ENCODE measurements at places on chromosomes 13 and 19.

GRCh38 chr13:113448885-113449692, 4.2 kb downstream of the ADPRHL1 start:
- no peak for DNase-seq

DNA sequence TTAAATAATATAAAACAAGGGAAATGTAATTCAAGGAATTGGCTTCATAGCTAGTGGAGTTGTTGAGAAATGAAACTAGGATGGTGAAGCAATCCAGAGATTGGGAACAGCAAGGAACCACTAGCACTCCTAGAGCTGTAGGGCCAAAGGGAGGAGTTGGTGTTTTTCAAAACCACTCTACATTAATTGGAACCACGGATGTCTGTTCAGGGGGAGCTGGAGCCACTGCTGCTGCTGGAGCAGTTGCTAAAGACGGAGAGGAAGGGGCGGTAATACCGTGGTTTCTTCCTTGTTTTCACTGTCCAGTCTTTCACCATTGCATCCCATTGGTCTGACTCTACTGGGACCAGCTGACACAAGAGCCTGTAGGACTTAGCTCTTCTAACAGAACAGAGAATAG, 8.5 kb downstream of the DNAJC15 start:
- DNase-seq = no peak

DNA sequence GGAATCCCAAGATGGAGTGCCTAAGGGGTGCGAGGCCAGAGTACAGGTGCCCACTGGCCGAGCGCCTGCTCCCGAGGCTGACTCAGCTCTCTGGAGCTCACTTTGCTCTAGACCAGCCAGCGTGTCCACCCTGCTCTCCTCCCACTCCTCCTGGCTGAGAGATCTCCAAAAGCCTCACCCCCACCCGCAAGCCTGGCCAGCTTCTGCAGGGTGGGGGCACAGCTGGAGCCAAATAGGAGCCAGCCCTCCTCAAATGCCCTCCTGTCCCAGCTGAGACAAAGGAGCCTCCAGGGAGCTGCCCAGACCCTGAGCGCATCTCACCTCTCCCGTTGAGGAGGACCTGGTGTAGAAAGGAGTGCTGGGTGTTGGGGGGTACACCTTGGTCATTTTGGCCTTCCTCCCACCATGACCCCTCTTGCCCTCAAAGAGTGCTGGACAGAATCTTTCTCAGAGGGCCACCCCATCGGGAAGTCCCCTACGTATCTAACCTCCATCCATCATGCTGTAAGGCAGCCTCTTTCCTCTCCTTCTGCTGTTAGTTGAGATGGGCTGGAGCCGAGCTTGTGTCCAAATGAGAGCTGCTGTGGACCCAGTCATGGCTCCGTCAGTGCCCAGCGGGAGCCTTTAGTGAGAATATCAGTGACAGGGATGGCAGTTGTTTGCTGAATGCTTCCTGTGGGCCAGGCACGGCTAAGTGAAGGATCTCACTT, 123.9 kb upstream of the VSTM2B start:
- no peak for DNase-seq

GRCh38 chr13:84137292-84137691, 255.0 kb upstream of the SLITRK1 start:
- DNase-seq = no peak

- DNase-seq = peak; percentile 17
These were observed at the start of gene GIPR for GRCh38 chr19:45667620-45668341. GIPR (plus strand) TSS chr19:45668221; CDS start chr19:45669521, 1,300 bp downstream.

DNA sequence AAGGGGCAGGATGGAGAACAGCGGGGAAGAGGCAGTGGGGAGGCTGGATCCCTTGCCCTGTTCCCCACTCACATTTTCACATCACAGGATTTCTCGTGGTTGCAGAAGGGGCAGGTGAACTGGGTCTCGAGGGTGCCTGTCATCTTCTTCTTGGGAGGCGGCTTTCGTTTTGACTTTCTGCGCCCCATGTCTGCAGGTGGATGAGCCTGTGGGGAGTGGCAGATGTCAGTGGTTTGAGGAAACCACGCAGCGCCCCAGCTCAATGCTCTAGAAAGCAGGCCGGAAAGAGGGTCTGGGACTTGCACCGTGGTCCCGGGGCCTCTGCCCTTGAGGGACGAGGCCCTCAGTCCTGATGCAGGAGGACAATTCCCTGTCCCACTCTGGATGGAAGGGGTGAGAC, 4.9 kb downstream of the ELOF1 start:
- DNase-seq = no peak

- DNase-seq = no peak
These were observed 120.5 kb downstream of the ZNF536 start for GRCh38 chr19:30492586-30493270.

- no peak for DNase-seq
These were observed 145.5 kb upstream of the SPRY2 start for GRCh38 chr13:80486402-80486801.

- no peak for DNase-seq
These were observed 93.7 kb downstream of the RBM26 start for GRCh38 chr13:79312340-79312855.

DNA sequence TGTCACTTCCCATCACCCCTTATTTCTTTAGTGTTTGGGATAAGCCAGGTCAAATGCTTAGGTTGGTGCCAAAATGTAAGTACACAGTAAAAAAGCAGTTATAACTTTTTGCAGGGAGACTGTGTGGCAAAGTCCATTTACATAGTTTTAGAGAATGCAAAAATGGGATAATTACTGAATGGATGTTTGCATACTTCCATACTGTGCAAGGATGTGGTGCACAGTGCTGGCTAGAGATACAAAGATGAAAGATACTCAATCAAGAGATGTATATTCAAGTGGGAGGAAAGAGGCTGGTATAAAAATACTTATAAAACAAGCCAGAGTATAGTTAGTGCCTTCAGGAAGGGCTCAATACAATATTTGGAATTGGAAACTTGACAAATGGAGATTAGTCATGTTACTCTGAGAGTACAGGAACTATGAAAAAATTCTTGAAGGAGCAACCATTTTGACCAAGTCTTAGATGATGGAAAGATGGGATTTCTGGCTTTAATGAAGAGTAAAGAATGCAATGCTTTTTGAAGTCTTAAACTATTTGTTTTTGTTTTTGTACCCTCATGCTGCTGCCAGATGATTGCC, 8.0 kb downstream of the PDS5B start:
- DNase-seq = no peak

DNA sequence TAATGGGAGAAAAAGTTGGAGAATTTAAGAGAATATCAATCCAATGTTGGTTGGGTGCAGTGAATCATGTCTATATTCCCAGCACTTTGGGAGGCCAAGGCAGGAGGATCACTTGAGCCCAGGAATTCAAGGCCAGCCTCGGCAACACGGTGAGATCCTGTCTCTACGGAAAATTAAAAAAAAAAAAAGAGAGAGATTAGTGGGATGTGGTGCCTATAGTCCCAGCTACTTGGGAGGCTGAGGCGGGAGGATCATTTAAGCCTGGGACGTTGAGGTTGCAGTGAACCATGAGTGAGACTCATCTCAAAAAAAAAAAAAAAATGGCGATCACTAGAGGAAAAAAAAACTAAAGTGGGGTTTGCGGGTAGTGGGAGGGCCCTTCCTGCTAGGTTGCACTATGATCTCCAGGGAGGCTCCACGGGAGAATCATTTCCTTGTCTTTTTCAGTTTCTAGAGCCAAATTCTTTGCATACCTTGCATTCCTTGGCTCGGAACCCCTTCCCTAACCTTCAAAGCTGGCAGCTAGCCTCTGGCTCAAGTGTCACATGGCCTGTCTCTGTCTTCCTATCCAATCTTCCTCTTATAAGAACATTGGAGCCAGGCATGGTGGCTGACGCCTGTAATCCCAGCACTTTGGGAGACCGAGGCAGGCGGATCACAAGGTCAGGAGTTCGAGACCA, 5.8 kb upstream of the ERCC2 start:
- DNase-seq = no peak

GRCh38 chr13:32894589-32895001, 121.6 kb upstream of the KL start:
- no peak for DNase-seq

GRCh38 chr19:46189971-46190888, 39.3 kb upstream of the IGFL1 start:
- DNase-seq = no peak

DNA sequence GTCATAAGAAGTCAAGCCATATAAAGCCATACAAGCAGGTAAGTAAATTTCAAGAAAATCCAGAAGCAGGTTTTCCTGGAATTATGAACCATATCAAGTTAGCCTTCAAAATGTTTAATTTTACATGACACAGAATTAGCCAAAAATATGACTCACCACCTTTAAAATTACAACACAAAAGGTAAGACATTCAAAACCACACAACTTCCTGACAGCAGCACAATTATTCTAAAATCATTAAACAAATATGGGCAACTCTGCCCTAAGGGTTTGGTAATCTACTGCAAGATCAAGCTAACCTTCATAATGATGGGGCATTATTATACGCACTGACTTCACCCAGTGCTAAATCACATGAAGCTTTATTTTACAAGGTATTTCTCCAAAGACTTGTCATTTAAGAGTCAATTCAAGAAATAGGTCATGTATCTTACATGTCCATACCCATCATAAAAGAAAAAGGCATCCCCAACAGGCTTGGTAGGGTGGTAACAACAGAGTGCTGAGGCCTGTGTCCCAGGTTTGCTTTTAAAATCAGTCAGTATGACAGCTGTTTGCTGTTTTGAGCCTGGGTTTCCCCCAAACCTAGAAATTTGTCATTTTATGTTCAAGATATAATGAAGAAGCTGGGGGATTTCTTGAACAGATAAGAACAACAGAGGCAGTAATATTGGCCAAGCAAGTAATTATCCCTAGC, 15.2 kb downstream of the RCBTB1 start:
- DNase-seq = no peak

- DNase-seq = no peak
These were observed 441 bp downstream of the GJB2 start for GRCh38 chr13:20192158-20192835.

DNA sequence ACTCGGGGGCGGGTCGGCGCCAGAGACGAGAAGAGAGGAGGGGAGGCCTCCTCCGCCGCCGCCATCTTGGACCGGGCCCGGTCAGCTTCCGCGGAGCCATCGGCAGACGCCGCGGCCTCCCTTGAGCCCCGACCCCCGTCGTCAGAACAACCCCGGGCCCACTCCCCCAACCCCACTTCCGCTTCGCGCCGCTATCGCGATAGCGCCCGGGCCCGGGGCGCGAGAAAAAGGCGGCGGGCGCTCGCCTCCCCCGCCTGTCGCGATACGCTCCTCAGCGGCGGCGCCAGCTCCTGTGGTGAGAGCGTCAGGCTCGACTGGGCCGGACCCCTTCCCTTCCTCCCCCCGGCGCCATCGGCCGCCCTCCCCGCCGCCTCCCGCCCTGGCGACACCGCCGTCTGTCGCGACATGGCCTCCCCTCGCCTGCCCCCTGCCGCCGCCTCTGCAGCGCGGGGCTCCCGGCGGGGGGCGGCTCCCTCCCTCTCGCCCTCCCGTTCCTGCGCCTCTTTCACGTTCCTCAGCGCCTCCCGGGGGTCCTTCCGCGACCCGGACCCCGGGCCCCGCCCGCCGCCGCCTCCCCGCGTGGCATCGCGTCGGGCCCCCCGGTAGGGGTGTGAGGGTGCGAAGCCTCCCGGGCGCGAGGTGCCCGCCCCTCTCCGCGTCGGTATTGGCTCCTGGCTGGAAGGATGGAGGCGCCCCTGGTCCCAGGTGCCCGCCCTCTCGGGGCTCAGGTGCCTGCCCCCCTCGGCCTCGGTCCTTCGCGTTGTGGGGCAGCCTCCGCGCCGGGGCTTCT, at the start of gene CNOT3:
Gene CNOT3, plus strand, starts transcription at position 64 of the 790 bp plus-strand sequence. CDS start 5,217 bp downstream, outside the sequence.
- no peak for DNase-seq

DNA sequence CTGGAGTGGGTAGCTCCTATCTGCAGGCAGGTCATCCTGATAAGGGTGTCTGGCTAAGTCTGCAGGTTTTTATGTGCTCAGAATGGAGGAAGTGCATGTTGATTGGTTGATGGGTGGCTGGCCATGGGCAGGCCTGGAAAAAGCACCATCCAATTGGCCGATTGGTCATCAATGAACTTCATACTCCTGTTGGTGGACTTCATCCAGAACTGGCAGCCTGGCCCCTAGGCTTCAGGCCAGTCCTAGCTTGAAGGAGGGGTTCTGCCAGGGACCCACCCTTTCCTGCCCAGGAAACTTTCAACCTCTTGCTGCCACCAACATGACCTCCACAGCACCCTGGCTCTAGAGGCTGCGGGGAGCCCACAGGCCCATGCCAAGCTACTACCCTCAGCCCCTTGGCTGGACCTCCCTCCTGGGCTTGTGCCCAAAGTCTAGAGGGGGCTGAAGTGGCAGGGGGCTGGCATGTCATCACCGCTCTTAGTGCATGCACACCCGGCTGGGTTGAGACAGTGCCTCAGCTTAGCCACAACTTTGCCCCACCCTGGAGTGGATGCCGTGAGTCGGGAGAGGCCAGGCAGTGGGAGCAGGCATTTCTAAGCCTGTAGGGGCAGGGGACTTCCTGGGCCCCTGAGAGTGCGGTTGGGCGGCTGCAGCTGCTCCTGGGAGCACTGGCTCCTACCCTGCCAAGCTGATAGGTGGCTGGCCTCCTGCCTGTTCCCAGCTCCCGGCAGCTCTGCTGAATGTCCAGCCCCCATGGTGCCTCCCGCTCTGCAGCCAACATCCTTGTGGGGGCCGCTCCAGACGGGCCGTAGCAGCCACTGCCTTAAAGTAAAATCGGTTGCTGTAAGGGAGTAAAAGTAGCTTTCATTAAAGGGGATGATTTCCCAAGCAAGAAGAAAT, 13.2 kb downstream of the DNAJC15 start:
- DNase-seq = peak; percentile 28

DNA sequence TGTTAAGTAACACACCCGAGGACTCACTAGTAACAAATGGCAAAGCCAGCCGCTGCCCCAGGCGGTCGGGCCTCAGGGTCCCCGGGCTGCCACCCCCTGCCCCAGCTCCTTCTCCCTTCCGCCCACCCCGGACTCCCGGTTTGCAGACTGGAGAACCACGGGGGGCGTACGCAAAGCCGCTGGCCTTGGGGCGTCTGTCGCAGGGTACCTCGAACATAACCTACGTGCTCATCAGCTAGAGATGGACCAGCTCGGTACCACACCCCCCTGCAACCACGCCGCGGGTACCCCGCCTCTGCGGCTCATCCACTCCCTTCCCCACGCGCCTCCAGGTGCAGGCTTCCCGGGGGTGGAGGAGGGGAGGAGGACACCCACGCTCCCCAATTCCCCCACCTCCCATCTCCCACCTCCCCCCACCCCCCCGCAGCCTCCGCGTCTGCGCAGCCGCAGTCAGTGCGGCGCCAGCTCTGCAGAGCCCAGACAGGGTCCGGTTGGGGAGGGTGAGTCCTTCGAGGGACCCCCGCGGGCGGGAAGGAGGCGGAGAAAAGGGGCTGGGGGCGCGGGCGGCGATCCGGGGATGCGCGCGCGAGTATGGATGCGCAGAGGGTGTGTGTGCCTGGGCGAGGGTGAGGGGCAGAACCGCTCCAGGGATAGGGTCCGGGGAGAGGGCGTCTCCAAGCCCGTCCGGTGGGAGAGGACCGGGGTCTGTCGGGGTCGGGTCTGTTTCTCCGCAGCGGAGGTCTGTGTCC, at the start of gene SMIM17:
Gene SMIM17, plus strand, starts transcription at position 449 of the 749 bp plus-strand sequence. CDS start 2,509 bp downstream, outside the sequence.
- no peak for DNase-seq
